Stimulated activated CD8-positive, alpha-beta memory T cell treated with anti-CD3 and anti-CD28 coated beads, Interleukin-7, amount 100 ng/mL, for 48 hours (primary cell): ENCODE measurements at places on chromosomes 11 and 22.

- no peak for DNase-seq
Observed at GRCh38 chr11:42976636-42977217, 335.1 kb upstream of the API5 start.

- no peak for DNase-seq
Observed at GRCh38 chr11:19646308-19646707, 66.3 kb upstream of the NAV2 start.

DNA sequence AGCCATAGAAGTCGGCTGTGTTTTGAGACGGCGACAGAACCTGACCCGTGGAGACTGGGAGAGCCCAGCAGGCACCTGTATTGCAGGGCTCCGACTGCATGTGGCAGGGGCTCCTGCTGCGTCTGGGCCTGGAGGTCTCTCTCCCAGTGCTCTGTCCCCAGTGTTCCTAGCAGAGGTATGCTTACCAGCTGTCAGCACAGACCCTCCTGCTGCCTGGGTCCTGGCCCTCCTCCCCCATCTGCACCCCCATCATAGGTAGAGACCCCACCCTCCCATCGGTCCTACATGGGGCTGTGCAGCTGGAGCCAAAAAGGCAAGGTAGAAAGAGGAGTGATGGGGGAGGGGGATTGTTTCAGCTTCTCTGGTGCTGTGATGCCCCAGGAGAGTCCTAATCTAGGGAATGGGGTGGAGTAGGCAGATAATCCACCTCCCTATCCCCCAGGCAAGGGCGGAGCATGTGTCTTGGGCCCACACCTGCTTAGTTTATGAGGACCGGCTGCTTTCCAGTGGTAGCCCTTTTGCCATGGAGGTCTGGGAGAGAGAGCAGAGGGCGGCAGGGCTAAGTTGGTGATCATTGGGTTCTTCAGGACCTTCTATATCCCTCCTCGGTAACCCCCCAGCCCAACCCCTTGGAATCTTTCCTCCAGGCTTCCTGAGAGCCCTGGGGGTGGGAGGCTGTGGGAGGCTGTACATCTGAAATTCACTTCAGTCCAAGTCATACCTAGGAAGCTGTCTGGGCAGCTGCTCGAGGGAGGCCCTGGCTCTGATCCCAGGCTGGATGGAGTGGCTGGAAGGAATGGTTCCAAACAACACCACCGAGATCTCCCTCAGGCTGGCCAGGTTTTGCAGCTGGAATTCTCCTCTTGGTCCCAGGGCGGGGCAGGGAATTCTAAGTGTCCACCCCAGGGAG is 5.3 kb downstream of the SLC7A4 start:
- DNase-seq, result no peak

- no peak for DNase-seq
Observed at GRCh38 chr11:76232026-76232665, 25.8 kb upstream of the WNT11 start.
